ENCODE measurements at places on chromosomes 11 and 22. TPM values are rescaled to one million over a fixed set of nuclear protein-coding genes. Genes with fewer than 3 reads are reported as not detected.
A peak's percentile ranks its signal among the peaks of the same experiment; 100 is the strongest.

DNA sequence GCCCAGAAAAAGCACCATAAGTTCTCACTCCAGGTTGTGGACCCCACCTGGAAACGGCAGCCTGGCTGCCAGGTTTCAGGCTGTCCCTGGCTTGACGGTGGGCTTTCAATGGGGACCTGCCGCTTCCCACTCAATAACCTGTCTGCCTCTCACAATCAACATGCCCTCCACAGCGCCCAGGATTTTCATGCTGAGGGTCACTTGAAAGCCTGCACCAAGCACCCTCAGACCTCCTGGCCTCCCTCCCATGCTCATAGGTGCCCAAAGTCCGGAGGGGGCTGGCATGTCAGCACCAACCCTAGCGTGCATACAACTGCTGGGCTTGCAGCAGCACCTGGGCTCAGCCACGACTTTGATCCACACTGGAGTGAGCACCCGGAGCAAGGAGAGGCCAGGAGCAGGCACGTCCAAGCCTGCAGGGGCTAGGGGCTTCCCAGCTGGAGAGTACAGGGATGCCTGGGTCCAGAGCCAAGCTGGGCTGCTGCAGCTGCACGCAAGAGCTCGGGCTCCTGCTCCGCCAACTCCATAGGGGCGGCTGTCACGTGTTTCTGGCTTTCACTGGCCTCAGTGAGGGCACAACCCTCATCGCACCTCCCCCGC lies 1214.3 kb upstream of the RAG2 start:
- no peak for DNase-seq
- no peaks in the 10 kb centered on the region for H3K27me3 ChIP-seq
- no peak overlapping the region for H3K27ac ChIP-seq
- no peaks in the 10 kb centered on the region for H3K36me3 ChIP-seq

GRCh38 chr11:34345991-34346480 lies 11.8 kb downstream of the ABTB2 start:
- peak overlapping the region; percentile 20 for H3K4me3 ChIP-seq
- no peak for DNase-seq
- H3K27ac ChIP-seq = peak overlapping the region; percentile 91
- H3K4me1 ChIP-seq = peaks cover 94% of the 10 kb centered on the region
- H3K27me3 ChIP-seq = no peaks in the 10 kb centered on the region

DNA sequence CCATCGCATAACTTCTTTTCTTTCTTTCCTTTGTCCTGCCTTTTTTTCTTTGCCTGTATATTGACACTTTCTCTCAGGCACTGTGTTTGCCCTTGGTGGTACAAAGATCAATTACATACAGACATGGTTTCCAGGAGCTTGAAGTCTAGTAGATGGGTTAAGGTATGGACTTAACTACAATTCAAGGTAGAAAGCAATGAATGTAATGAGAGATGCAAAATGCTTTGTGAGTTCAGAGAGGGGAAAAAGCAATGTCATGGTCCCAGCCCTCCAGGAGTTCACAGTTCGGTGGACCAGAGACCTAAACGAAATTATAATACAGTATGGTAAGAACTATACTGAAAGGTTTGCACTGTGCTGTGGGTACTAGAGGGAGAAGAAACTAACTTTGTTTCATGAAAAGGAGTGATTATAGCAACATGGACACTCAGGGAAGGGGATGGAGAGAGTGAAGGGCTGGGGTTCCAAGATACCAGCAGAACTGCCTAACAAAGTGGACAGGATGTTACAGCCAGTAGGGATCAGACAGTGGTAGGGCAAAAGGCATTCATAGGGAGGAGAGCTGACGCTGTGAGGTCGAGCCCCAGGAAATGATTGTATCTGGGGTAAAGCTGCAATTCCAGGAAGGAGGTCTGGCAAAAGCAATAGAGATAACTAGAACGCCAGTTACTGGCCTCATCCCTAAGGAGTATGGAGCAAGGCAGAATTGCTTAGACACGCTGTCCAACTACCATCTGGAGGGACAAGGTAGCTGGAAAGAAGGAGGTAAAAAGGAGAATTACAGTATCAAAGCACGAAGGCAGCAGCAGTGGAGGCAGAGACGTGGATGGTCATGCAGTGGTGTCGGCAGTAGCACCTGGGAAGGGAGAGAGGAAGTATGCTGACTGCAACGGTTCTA lies 158.3 kb upstream of the MTMR2 start:
- H3K4me3 ChIP-seq = no peak overlapping the region
- no peaks in the 10 kb centered on the region for H3K27me3 ChIP-seq
- H3K27ac ChIP-seq = no peak overlapping the region

DNA sequence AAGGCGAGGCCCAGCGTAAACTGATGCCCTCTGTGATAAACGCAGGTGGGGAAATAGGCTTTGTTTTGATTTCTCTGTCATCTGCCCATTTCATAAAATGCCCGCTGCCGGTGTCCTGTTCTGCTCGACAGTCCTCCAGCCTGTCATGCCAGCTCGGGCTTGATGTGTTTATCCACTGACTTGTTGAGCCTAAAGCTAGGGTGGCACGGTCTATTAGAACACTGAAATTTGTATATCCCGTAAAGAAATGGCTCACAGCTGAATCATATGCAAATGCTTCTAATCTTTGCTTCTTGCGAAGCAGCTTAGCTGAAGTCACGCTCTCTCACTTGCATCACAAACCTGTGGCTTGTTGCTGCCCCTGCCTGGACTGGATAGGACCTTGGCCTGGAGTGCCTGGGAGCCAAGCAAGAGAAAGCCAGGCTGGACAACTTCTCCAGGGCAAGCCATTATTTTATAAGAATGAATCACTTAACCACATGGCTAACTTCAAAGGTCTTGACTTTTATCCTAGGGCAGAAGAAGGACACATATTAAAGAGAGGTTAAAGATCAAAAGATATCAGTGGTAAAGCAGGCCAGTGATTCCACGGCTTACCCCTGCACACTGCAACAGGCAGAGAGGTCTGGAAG lies 33.1 kb downstream of the EHF start:
- no peaks in the 10 kb centered on the region for H3K4me1 ChIP-seq
- H3K36me3 ChIP-seq = no peaks in the 10 kb centered on the region
- H3K4me3 ChIP-seq = no peak overlapping the region
- no peak for DNase-seq
- H3K27me3 ChIP-seq = no peaks in the 10 kb centered on the region

GRCh38 chr11:8059571-8060011 lies 21.4 kb upstream of the TUB start:
- DNase-seq = no peak
- H3K27me3 ChIP-seq = no peaks in the 10 kb centered on the region
- no peaks in the 10 kb centered on the region for H3K36me3 ChIP-seq
- no peak overlapping the region for H3K4me3 ChIP-seq
- H3K4me1 ChIP-seq = peaks cover 4% of the 10 kb centered on the region

DNA sequence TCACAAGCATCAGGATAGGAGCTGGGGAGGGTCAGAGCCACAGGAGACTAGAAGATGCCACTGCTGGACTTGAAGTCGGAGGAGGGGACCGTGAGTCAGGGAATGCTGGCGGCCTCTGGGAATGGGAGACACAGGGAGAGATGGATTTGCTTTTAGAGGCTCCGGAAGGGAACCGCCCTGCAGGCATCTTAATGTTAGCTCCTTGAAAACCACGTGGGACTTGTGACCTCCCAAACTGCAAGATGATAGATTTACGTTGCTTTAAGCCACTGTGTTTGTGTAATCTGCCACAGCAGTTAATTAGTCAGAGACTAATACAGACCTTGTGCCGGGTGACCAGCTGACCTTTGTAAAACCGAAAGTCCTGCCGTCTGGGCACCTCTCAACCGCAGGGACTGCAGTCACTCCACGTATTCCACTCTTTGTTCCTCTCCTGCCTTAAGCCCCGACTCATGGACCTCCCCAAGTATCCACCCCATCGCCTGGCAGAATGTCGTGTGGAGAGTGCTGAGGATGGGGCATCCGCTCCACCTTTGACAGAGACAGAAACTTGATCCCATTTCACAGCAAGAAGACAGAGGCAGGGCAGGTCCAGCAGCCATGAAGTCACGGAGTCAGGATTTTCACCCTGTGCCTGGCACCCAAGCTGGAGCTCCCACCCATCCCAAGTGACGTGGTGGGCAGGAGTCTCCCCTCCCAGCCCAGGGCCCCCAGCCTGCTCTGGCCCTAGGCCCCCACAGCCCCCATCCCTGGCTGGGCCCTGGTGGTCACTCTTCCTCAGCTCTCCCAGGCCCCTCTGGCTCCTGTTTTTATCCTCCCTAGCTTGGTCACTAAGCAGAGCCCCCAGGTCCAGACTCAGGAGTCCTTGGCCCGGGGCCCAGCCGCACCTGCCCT lies 19.4 kb upstream of the CTSD start:
- no peaks in the 10 kb centered on the region for H3K36me3 ChIP-seq
- no peaks in the 10 kb centered on the region for H3K4me1 ChIP-seq
- H3K27me3 ChIP-seq = no peaks in the 10 kb centered on the region
- DNase-seq = no peak
- H3K27ac ChIP-seq = no peak overlapping the region
- H3K4me3 ChIP-seq = no peak overlapping the region

NRGN gene
- 17.5 TPM for total RNA-seq

SYT9 gene
- total RNA-seq = not detected

GPHA2 gene
- not detected for total RNA-seq

GNAZ gene
- 3.9 TPM for total RNA-seq

All from thoracic aorta (tissue), 2 donors.